ENCODE measurements at places on chromosomes 7 and 10.
A peak's percentile ranks its signal among the peaks of the same experiment; 100 is the strongest.

- peak; percentile 32 for DNase-seq
Observed at GRCh38 chr10:28676968-28677887, at the start of gene BAMBI. Gene BAMBI (plus strand): TSS chr10:28677521. CDS start chr10:28677898, 377 bp downstream.

- no peak for DNase-seq
Observed at GRCh38 chr7:38105874-38106483, 72.1 kb upstream of the STARD3NL start.

- DNase-seq, result no peak
Observed at GRCh38 chr10:68047122-68047521, 28.0 kb downstream of the HERC4 start.

DNA sequence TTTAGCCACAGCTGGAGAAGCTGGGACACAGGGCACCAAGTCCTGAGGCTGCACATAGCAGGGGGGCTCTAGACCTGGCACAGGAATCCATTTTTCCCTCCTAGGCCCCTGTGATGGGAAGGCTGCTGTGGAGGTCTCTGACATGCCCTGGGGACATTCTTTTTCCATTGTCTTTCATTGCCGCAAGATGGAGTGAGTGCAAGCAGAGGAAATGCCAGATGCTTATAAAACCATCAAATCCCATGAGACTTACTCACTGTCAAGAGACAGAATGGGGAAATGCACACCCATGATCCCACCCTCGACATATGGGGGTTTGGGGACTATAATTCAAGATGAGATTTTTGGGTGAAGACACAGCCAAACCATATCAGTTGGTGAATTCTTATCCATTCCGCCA, 94.7 kb upstream of the FERD3L start:
- no peak for DNase-seq

DNA sequence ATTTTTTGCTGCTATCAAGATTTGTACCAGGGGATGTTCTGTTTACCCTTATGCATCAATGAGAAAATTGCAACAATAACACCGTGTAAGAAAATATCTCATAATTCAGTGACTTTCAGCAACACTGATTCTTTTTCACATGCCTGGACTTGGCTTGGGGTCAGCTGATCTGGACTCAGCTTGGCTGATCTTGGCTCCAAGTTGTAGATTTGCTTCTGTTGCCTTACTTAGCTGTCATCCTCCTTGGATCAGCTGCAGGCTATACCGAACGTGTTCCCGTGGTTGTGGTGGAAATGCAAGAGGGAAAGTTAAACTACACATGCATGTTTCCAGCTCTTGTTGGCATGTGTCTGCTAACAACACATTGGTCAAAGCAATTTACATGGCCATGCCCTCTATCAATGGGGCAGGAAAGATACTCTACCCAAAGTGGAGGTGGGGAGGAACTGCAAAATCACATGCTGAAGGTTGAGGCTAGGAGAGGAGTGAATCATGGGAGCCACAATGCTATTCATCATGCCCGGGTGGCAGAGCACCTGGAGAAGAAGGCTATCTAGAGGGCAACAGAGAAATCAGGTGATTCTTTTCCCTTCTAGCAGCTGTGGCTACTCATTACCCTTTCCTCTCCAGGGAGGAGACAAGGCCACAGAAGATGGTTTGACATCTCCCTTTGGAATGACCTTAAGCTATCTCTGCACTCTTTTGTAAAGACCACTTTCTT, 1276.3 kb upstream of the AUTS2 start:
- no peak for DNase-seq

- DNase-seq, result no peak
Observed at GRCh38 chr10:57225920-57226319, 864.9 kb upstream of the ZWINT start.

DNA sequence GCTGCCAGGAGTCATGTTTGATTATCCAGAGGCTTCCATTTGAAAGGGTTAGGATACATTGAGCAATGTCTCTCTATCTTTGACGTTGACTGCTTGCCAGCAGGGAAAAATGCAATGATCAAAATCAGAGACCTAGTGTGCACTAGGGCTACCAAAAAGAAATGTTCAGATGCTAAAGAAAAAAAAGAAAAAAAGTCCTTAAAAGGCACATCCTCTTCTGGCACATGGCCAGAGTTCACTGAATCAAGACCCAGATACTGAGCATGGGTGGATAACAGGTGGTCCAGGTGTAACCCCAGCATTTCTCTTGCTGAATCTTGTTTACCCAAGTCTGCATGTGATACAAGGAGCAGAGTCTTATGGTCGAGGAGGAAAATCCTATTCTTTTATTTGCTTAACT, 899.3 kb downstream of the SORCS3 start:
- DNase-seq, result no peak

GRCh38 chr10:43045631-43046287, 31.1 kb upstream of the RET start:
- DNase-seq, result no peak

DNA sequence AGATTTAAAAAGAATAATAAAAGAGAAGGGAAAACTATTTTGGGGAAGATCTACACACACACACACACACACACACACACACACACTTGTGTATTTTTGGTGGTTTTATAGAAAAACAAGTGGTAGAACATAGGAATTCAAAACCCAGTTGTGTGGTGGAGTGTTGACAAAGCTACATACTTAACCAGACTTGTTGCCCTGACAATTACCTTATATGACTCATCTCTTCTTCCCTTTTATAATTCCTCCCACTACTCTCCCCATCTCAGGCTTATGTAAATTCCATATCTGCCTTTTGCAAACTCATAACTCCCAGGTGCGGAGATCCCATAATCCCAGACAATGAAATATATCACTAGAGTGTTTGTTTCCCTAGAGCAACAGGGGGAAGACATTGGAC, 873.7 kb downstream of the NXPH1 start:
- DNase-seq, result no peak

Data from NCI-H1436 treated with DMSO at 0.1 percent for 48 hours (cell line).